ENCODE measurements at places on chromosomes 11 and 22. TPM values are rescaled to one million over a fixed set of nuclear protein-coding genes. Genes with fewer than 3 reads are reported as not detected.

Gene MIOX
- polyA plus RNA-seq = not detected

Gene SPON1
- polyA plus RNA-seq = 1.1 TPM

Gene SLC22A6
- not detected for polyA plus RNA-seq

Gene VWCE
- not detected for polyA plus RNA-seq

Gene GPR83
- polyA plus RNA-seq = not detected

Gene GDPD5
- 0.62 TPM for polyA plus RNA-seq

Gene CCDC89
- polyA plus RNA-seq = not detected

Gene IL18
- polyA plus RNA-seq = 0.54 TPM

Gene NXPE4
- not detected for polyA plus RNA-seq

Gene OR8G5
- not detected for polyA plus RNA-seq

Gene SOX10
- not detected for polyA plus RNA-seq

Gene ASCL2
- polyA plus RNA-seq = 1.7 TPM

DNA sequence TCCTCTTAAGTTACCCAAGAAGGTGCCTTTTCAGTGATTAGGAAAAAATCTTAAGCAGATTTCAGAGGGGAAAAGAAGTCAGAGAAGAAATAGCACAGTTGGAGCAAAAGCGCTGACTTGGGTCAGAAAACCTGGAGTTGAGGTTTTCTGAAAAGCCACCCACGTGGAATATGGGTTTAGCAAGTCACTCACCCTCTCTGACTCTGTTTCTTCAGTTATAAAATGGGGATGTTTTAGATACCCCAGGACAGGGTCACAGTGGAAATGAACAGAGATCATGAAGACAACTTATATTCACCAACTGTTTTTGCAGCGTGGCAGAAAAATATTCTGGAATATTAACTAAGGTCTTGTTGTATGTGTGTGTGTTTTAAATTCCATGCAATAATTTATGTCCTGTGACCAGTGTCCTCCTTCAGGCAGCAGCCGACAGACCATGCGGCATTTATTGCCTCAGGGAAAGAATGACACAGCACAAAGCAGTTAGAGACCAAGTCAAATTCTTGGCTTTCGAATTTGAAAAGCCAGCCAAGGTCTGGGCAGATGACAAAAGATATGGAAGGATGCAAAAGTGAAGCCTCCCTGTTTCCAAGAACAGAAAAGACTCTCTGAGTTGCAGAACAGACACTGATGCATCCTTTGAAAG lies 119.9 kb downstream of the MIAT start:
- peaks cover 53% of the 10 kb centered on the region for H3K36me3 ChIP-seq
- H3K27ac ChIP-seq = no peak overlapping the region
- no peak overlapping the region for H3K4me3 ChIP-seq

- no peak overlapping the region for H3K4me3 ChIP-seq
- DNase-seq = no peak
- H3K36me3 ChIP-seq = no peaks in the 10 kb centered on the region
- H3K27me3 ChIP-seq = peaks cover 15% of the 10 kb centered on the region
Observed at GRCh38 chr11:8775734-8776133, 93.1 kb downstream of the RPL27A start.

DNA sequence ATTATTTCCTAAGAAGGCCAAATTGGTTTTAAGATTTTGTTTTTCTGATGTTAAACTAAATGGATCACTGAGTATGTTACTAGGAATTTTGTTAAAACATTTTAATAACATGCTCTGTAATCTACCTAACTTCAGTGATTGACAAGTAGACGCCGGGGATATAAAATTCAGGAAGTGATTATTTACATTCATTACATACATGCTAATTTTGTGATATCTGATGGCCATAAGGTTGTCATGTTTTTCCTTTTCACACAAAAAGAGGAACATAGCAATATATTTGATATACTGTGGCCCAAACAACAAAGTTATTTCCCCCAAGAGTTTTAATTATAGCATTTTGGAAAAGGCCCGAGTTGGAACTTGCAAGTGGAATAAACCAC lies 12.1 kb downstream of the SCUBE1 start:
- no peak overlapping the region for H3K27ac ChIP-seq
- H3K4me1 ChIP-seq = no peaks in the 10 kb centered on the region
- H3K27me3 ChIP-seq = no peaks in the 10 kb centered on the region
- no peak for DNase-seq

DNA sequence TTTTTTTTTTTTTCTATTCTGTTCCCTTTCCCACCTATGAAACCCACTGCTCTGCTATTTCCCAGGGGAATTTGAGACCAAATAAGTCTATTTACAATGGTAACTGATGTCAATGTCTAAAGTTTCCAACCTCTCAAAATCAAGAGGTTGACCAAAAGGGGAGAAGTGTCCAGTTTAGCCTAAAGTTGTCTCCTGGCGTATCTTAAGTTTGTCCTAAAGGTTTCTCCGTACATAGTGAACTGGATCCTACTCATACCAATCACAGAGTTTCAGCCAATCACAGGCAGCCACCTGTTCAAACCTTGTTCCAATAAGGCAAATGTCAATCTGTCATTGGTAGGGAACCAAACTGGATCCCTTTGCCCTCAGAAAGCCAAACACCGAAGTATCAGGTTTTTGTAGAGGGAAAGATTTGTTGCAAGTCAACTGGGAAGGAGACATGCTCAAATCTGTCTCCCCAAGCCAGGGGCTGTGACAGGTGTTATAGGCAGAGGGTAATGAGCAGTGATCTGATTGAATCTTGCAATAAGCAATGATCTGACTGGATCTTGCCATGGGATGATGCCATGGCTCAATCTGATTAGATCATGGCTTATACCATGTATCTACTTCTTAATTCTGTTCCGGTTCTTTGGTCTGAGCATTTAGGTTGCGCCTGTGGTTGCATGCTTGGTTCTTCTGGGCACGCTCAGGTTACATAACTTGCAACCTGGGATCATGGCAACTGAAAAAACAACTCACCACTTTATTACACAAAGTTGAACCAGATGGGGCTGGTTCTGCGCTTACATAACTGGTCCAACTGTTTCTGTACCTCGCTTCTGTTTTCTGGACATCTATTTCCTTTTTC lies 1.1 kb upstream of the VPS37C start:
- H3K4me3 ChIP-seq = peak overlapping the region; percentile 96
- peak overlapping the region; percentile 99 for H3K27ac ChIP-seq
- DNase-seq = peak; percentile 25
- peaks cover 66% of the 10 kb centered on the region for H3K4me1 ChIP-seq
- H3K36me3 ChIP-seq = no peaks in the 10 kb centered on the region

- no peak overlapping the region for H3K4me3 ChIP-seq
- H3K4me1 ChIP-seq = no peaks in the 10 kb centered on the region
- peaks cover 6% of the 10 kb centered on the region for H3K36me3 ChIP-seq
- peaks cover 3% of the 10 kb centered on the region for H3K27me3 ChIP-seq
- no peak overlapping the region for H3K27ac ChIP-seq
Observed at GRCh38 chr22:27650572-27650971, 151.0 kb downstream of the MN1 start.

DNA sequence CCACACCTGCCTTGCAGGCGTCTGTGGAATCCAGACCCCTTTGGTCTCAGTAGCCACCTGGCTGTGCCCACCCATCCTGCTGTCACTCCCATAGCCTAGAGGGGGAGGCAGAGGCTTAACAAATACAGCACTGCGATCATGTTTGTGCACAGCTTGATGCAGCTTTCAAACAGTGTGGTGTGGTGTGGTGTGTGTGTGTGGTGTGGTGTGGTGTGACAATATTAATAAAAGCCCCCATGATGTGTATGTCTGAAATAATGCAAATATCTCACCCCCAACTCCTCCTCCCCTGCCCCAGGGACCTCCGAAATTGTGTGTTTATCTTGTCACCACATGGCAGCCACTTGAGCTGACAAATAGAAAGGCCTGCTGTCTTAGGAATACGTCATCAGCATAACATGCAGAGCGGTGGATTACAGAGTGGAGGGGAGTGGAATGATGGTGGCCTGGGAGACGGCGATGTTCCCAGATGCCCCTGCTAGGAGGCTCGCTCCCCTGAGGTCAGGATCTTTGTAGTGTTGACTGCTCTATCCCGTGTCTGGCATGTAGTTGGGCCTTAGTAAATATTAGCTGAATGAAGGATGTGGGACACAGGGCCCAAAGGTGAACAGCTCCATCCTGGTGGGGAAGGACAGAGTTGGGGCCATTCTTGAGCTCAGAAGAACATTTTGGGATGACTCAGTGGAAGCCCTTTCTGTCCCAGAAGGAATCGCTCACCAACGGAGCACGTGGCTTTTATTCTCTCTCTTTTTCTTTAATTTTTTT lies 2.8 kb downstream of the PDXP start:
- peak overlapping the region; percentile 82 for H3K4me3 ChIP-seq
- no peak for DNase-seq
- H3K4me1 ChIP-seq = peaks cover 39% of the 10 kb centered on the region
- no peaks in the 10 kb centered on the region for H3K27me3 ChIP-seq

DNA sequence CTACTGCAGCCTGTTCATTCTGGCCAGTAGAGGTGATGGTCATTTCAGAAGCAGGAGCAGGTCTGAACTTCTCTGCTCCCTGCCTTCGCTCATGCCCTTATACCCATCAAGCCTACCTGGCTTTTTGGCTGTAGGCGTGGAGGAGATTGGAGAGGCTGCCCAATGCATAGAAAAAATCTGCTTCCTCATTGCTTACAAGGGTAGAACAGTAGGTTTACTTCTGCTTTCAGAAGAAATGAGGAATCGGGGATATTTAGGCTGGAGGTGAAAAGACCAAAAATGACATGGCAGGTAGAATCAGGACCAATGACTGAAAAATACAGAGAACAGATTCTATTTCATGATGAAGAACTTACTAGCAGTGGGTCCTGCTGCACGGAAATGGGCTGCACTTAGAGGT lies 72.9 kb upstream of the YWHAH start:
- H3K4me3 ChIP-seq = no peak overlapping the region
- no peaks in the 10 kb centered on the region for H3K27me3 ChIP-seq
- H3K27ac ChIP-seq = peak overlapping the region; percentile 69
- no peak for DNase-seq

DNA sequence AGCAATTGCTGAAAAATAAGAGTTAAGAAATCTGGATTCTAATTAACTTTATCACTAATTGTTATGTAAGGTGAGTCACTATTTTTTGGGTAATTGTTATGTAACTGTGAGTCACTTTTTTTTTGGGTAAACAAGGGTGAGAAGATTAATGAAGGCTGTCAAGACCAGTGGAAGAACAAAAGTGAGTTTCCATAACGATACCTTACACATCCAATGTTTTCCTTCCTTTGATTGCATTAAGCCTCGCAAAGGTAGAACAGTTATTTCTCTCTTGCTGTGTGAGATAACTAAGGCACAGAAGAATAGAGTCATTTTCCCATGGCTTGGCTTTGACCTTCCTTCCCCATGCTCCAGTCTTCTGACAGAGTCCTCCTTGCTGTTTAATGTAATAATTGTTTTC lies 374.7 kb downstream of the DDX10 start:
- no peak for DNase-seq
- H3K27me3 ChIP-seq = no peaks in the 10 kb centered on the region

DNA sequence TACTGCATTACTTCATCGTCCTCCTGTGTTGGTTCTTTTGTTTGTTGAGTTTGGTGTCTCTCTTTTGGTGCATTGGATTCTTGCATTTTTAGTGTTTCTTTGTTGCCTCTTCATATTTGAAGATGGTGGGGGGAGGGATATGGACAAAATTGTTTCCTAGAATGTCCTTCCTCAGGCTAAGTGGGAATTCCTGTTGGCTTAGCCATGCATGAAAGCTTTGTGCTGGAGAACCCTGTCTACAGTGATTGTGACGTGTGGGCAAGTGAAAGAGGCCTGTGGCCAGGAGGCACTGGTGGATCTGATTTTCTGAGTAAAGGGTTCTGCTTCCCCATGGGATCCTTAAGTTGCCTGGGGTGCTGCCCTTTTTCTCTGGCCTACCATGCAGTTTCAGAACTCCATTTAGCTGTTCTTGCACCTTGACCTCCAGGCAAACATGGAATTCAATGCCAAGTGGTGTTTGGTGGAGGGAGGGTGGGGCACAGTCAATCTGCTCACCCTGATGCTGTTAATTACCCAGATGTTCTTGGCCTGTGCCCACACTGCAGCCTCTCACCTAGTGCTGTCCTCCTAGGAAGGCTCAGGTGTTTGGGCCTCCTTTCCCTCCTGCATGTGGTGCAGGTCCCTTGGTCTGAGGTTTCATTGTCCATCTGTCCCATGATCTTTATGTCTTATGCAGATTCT lies 46.3 kb upstream of the SLC22A12 start:
- peaks cover 7% of the 10 kb centered on the region for H3K27me3 ChIP-seq
- no peak for DNase-seq
- no peaks in the 10 kb centered on the region for H3K36me3 ChIP-seq
- H3K4me3 ChIP-seq = no peak overlapping the region
- no peak overlapping the region for H3K27ac ChIP-seq

DNA sequence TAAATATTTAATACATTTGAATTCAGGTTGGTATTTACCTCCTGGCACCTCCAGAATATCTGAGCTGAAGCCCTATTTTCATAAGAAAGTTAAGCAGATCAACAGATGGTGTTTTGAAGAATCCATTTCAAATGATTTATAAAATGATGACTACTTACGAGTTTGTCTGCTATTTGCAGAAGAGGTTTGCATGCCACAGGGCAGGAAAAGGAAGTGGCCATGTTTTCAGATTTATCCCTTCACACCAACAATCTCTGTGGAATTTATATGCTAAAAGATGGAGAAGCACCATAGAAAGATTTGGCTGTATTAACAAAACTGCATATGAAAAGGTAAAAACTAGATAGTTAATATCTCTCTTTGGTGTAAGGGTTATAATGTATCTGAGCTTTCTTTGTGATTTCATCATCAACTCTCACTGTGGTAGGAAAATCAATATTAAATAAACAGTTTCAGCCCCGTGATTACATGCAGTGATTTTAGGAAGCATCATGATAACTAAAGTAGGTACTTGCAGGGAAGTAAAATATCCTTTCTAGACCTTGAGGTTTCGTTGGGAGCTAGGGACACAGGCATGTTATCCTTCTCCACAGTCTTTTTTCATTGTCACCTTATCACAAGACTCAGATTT lies 2.6 kb downstream of the BMAL1 start:
- H3K36me3 ChIP-seq = no peaks in the 10 kb centered on the region
- peak overlapping the region; percentile 88 for H3K4me3 ChIP-seq
- H3K27me3 ChIP-seq = no peaks in the 10 kb centered on the region
- peaks cover 52% of the 10 kb centered on the region for H3K4me1 ChIP-seq

GRCh38 chr11:77590194-77590782 lies 535 bp downstream of the AQP11 start:
- H3K4me1 ChIP-seq = peaks cover 18% of the 10 kb centered on the region
- peaks cover 12% of the 10 kb centered on the region for H3K27me3 ChIP-seq
- H3K27ac ChIP-seq = peak overlapping the region; percentile 88
- H3K36me3 ChIP-seq = no peaks in the 10 kb centered on the region
- H3K4me3 ChIP-seq = peak overlapping the region; percentile 91
- DNase-seq = no peak

DNA sequence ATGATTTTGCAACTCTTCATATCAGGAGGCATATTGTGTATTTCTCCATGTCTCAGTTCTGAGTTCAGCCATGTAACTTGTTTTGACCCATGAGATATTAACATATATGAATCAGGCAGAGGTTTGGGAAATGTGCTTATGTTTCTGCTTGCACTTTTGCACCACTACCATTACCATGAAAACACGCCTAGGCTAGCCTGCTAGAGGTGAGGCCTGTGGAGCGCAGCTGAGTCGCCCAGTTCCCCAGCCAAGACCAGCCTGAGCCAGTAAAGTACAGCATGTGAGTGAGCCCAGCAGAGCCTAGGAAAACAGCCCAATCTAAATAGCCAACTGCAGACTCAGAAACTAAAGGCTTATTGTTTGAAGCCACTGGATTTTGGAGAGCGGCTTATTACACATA lies 18.4 kb upstream of the MYOD1 start:
- peaks cover 49% of the 10 kb centered on the region for H3K27me3 ChIP-seq
- H3K4me1 ChIP-seq = no peaks in the 10 kb centered on the region
- H3K4me3 ChIP-seq = no peak overlapping the region
- no peak for DNase-seq
- no peak overlapping the region for H3K27ac ChIP-seq
